ENCODE measurements at places on chromosomes 11 and 22. TPM values are rescaled to one million over a fixed set of nuclear protein-coding genes. Genes with fewer than 3 reads are reported as not detected.

GRCh38 chr11:64656862-64657261, 65.8 kb downstream of the SLC22A12 start:
- peaks cover 8% of the 10 kb centered on the region for H3K27me3 ChIP-seq
- H3K36me3 ChIP-seq, result no peaks in the 10 kb centered on the region
- no peak overlapping the region for H3K27ac ChIP-seq
- peaks cover 44% of the 10 kb centered on the region for H3K4me1 ChIP-seq
- H3K4me3 ChIP-seq, result no peak overlapping the region
- no peak for DNase-seq

DNA sequence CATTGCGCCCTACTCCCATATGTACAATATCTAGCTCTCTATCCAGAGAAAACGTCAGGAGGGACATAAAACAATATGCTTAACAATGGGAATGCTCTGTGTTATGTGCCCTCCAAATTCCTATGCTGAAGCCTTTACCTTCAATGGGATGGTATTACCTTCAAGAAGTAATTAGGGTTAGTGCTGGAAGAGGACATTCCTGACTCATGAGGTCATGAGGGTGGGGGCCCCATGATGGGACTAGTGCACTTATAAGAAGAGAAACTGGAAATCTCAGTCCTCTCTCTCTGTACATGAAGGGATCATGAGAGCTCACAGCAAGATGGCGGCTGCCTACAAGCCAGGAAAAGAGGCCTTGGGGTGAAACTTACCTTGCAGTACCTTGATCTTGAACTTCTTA, 20.3 kb downstream of the MMP20 start:
- no peak for DNase-seq
- no peaks in the 10 kb centered on the region for H3K36me3 ChIP-seq
- H3K27me3 ChIP-seq, result peaks cover 4% of the 10 kb centered on the region
- no peak overlapping the region for H3K4me3 ChIP-seq
- peaks cover 20% of the 10 kb centered on the region for H3K4me1 ChIP-seq

DNA sequence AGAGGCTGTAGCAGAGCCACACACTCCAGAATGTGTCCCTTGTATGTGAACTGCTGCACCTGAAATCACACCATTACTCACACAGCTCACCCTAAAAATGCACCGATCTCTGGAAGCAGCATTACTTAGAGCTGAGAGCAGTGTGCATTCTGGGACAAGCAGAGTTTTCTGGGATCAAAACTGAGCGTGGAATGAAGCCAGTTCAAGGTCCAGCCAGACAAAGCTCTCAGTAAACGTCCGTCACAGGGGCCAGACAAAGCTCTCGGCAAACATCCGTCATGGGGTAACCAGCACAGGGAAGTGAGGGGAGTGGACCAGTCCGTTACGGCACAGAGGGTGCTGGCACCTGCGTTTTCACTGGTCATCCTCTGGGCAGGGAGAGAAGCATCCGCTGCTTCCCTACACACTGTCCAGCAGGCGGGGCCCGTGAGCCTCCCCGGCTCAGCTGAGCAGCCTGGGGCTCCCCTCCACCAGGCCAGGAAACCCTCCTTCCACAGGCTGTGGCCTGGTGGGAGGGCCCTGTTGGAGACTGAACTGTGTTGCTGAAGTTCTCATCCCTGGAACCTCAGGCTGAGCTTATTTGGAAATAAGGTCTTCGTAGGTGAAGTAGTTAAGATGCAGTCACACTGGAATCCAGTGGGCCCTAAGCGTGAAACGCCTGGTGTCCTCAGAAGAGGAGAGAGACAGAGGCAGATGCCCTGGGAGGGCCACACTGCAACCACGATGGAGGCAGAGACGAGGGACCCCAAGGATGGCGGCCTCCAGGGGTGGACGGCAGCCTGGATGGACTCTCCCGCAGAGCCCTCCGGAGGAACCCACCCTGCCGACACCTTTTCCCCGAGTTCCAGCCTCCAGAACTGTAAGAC, 883.9 kb downstream of the BRD1 start:
- H3K27ac ChIP-seq, result no peak overlapping the region
- no peaks in the 10 kb centered on the region for H3K4me1 ChIP-seq
- H3K4me3 ChIP-seq, result no peak overlapping the region
- no peak for DNase-seq

DNA sequence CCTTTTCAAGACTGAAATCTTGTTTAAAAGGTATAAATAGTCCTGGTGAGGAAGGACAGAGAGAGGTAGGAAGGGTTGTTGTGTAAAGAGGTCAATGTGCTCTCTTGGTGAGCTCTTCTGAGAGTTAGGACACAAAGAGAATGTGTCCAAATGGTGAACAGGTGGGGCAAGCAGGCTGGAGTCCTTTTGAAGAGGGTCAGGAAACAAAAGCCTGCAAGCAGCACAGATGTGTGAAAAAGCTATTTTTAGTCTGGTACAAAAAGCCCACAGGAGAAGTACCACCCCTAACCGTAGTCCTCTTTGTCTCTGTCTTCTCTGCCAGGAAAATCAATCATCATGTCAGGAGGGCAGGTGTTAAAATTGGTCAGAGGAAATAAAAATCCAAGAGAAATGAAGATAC, 54.4 kb upstream of the SYN3 start:
- H3K27ac ChIP-seq, result no peak overlapping the region
- H3K27me3 ChIP-seq, result 0 out of 2 replicates have a peak, but pooled peaks cover 1% of the 10 kb centered on the region
- H3K36me3 ChIP-seq, result no peaks in the 10 kb centered on the region
- DNase-seq, result no peak

DNA sequence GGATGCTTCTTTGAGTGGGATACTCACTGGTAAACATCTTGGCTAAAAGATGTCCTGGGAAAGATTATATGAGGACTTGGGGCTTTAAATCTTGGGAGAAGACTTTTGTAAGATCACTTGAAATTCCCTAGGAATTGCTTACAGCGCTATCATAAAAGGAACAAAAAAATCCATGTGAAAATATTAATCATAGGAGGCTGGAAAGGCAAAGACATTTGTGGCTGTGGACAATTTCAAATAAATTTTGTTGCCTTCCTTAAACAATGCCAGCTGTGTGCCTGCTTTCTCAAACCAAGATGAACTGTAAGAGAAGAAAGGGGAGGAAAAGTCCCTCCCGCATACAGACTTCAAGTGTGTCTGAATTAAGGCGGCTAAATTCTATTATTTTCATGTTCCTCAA, 75.6 kb downstream of the SNX19 start:
- no peak overlapping the region for H3K4me3 ChIP-seq
- H3K36me3 ChIP-seq, result peaks cover 11% of the 10 kb centered on the region
- DNase-seq, result no peak
- peaks cover 18% of the 10 kb centered on the region for H3K4me1 ChIP-seq
- H3K27me3 ChIP-seq, result peaks cover 3% of the 10 kb centered on the region
- H3K27ac ChIP-seq, result no peak overlapping the region

GRCh38 chr22:31447337-31447736, 42.3 kb downstream of the EIF4ENIF1 start:
- H3K36me3 ChIP-seq, result peaks cover 16% of the 10 kb centered on the region
- 0 out of 2 replicates have a peak, but pooled peaks cover 2% of the 10 kb centered on the region for H3K27me3 ChIP-seq
- H3K4me1 ChIP-seq, result peaks cover 9% of the 10 kb centered on the region

GRCh38 chr11:69531717-69532088, 50.2 kb downstream of the LINC01488 start:
- H3K27ac ChIP-seq, result no peak overlapping the region
- no peaks in the 10 kb centered on the region for H3K4me1 ChIP-seq
- DNase-seq, result no peak
- H3K27me3 ChIP-seq, result peaks cover 6% of the 10 kb centered on the region
- H3K4me3 ChIP-seq, result no peak overlapping the region

GRCh38 chr11:129749141-129749540, 66.5 kb upstream of the TMEM45B start:
- no peaks in the 10 kb centered on the region for H3K36me3 ChIP-seq
- no peak for DNase-seq
- H3K27ac ChIP-seq, result no peak overlapping the region
- no peaks in the 10 kb centered on the region for H3K4me1 ChIP-seq

- H3K36me3 ChIP-seq, result no peaks in the 10 kb centered on the region
- no peak overlapping the region for H3K27ac ChIP-seq
- no peak for DNase-seq
- H3K4me3 ChIP-seq, result no peak overlapping the region
- peaks cover 4% of the 10 kb centered on the region for H3K27me3 ChIP-seq
These were observed 12.8 kb downstream of the PRR5 start for GRCh38 chr22:44714703-44715350.

GRCh38 chr11:125173556-125173955, 9.0 kb downstream of the PKNOX2 start:
- DNase-seq, result no peak
- no peak overlapping the region for H3K27ac ChIP-seq

DNA sequence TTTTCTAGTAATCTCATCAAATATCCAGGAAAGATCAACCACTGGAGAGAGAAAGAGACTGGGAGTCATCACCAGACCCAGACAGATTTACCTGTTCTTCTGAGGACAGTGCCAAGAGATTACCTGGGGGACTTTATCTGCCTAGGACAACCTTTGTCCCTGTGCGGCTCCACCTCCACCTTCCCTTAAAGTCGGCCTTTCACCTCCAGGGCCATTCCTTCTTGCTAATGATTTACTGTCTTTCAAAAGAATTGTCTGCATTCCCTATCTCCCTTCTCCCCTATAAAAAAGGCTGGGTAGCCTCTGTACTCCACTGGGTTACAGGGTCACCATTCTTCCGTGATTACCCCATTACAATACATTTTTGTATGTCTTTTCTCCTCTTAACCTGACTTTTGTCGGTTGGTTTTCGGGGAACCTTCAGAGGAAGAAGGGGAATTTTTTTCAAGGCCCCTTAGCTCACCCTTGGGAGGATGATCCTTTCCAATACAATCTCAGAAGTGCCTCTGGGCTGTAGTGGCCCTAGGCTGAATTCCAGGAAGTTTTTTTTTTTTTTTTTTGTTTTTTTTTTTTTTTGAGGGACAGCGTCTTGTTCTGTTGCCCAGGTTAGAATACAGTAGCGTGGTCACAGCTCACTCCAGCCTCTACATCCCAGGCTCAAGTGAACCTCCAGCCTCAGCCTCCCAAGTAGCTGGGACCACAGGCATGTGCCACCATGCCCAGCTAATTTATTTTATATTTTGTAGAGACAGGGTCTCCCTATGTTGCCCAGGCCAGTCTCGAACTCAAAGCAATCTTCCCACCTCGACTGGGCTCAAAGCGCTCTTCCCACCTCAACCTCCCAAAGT, 1.5 kb upstream of the HMOX1 start:
- DNase-seq, result no peak
- peak overlapping the region; percentile 99 for H3K4me3 ChIP-seq
- H3K27me3 ChIP-seq, result peaks cover 2% of the 10 kb centered on the region
- peaks cover 84% of the 10 kb centered on the region for H3K4me1 ChIP-seq
- H3K36me3 ChIP-seq, result peaks cover 9% of the 10 kb centered on the region
- H3K27ac ChIP-seq, result peak overlapping the region; percentile 81

- DNase-seq, result no peak
- H3K4me1 ChIP-seq, result peaks cover 30% of the 10 kb centered on the region
- no peak overlapping the region for H3K27ac ChIP-seq
- H3K27me3 ChIP-seq, result peaks cover 13% of the 10 kb centered on the region
- peaks cover 17% of the 10 kb centered on the region for H3K36me3 ChIP-seq
These were observed 12.0 kb downstream of the RELA start for GRCh38 chr11:65650547-65651338.

DNA sequence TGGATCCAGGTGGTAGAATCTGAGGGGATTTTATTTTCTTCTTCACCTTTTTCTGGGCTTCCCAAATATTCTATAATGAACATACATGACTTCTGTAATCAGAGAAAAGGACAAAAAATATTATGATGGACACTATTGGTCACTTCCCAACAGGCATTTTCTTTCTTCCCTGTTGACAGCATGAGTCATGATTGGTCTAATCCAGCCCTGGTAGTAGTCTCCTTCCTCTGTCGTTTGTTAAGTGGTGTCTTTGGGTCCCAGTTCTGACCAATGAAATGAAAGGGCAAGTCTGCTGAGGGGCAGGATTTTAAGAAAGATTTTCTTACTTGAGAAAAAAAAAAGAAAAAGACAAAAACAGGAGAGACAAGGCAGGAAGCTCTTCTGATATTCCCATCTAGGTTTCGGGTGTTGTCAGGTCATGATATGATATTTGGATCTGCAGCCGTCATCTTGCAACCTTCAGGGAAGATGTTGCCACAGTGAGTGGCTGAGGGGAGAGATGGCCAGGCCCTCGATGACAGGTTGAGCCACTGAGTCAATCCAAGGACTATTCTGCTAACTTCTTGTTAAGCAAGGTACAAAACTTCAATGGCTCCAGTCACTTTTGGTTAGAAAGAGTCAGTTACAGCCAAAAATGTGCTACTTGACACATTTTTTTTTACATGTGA, 23.3 kb upstream of the PLEKHB1 start:
- peaks cover 14% of the 10 kb centered on the region for H3K27me3 ChIP-seq
- H3K27ac ChIP-seq, result no peak overlapping the region
- DNase-seq, result no peak
- H3K4me3 ChIP-seq, result no peak overlapping the region
- peaks cover 13% of the 10 kb centered on the region for H3K4me1 ChIP-seq

GRCh38 chr11:68116974-68117373, 4.2 kb downstream of the CHKA start:
- no peaks in the 10 kb centered on the region for H3K27me3 ChIP-seq
- H3K4me1 ChIP-seq, result peaks cover 27% of the 10 kb centered on the region
- peaks cover 5% of the 10 kb centered on the region for H3K36me3 ChIP-seq
- H3K27ac ChIP-seq, result no peak overlapping the region
- no peak overlapping the region for H3K4me3 ChIP-seq
- DNase-seq, result no peak

DNA sequence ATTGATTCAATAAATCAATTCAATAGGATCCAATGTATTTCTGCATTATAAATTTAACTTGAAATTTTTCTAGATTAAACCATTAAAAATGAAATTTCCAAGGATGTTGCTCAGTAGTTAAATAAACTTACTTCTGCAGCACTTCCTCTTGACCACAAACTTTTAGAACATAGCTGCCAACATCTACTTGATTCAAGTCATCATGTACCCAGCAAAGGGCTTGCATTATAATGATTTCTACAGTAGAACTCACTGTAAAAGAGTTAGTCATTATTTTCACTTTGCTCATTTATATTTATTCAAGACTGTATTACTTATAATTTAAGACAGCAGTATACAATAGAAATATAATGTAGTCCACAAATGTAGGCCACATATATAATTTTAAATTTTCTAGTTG, 59.2 kb downstream of the PIK3C2A start:
- no peak overlapping the region for H3K4me3 ChIP-seq
- H3K27me3 ChIP-seq, result 0 out of 2 replicates have a peak, but pooled peaks cover 2% of the 10 kb centered on the region

DNA sequence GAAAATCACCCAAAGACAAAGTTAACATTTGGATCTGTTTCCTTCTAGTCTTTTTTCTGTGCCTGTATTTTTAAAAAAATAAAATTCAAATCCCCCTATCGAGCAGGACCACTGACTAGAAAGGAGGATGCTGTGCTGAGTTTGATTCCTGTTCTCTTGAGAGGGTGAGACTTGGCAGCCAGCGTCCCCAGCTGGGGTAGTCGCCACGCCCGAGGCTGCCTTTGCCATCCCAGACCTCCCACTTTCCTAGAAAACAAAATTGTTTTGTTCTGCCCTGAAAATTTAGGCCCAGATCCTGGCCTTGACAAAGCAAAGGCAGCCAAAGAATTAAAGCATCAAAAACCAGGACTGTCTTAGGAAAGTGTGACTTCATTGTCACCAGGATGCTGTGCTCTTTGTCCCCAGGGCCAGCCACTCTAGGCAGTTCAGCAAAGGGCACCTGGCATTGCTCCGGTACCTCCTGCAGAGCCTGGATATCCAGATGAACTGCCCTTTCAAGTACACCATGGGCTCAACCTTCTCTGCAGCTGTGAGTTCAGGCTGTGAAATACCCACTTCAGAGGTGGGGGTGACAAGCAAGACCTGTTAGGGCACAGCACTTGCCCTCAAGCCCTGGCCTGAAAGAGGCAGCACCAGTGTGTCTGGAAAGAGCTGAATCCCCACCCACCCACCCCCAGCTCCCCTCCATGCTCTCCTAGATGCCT, 44.6 kb downstream of the KCNQ1OT1 start:
- peaks cover 17% of the 10 kb centered on the region for H3K27me3 ChIP-seq
- no peak for DNase-seq
- H3K27ac ChIP-seq, result no peak overlapping the region
- no peak overlapping the region for H3K4me3 ChIP-seq

The PKDREJ gene
- not detected for total RNA-seq

The KCNJ4 gene
- total RNA-seq, result not detected

The PNPLA5 gene
- not detected for total RNA-seq

The GLYATL1B gene
- not detected for total RNA-seq

The GPHA2 gene
- total RNA-seq, result not detected

The IGF2 gene
- 0.72 TPM for total RNA-seq
